ENCODE measurements at places on chromosomes 7 and 10. TPM values are rescaled to one million over a fixed set of nuclear protein-coding genes. Genes with fewer than 3 reads are reported as not detected.

Gene DDX21
- 56.3 TPM for total RNA-seq

DNA sequence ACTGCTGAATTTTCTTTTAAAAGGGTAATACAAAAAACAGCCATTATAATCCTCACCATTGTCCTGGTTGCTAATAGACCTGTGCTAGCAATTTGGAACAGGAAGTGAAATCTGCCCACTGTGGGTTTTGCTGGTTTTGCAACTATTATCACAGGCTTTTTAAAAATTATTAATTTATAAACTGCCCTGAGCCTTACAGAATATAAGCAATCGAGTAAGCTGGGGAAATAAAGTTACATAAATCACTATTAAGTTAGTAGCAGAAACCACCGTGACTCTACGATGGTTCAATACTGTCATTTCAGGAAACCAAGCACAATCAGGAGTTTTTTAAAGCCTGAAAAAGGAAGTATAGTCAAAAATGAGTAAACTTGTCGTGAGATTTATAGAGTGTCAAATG lies 62.3 kb downstream of the TMEM26 start:
- DNase-seq = no peak

Gene EZH2
- total RNA-seq = 7.6 TPM

GRCh38 chr7:80659120-80660055 lies 20.9 kb downstream of the CD36 start:
- peak; percentile 47 for DNase-seq

DNA sequence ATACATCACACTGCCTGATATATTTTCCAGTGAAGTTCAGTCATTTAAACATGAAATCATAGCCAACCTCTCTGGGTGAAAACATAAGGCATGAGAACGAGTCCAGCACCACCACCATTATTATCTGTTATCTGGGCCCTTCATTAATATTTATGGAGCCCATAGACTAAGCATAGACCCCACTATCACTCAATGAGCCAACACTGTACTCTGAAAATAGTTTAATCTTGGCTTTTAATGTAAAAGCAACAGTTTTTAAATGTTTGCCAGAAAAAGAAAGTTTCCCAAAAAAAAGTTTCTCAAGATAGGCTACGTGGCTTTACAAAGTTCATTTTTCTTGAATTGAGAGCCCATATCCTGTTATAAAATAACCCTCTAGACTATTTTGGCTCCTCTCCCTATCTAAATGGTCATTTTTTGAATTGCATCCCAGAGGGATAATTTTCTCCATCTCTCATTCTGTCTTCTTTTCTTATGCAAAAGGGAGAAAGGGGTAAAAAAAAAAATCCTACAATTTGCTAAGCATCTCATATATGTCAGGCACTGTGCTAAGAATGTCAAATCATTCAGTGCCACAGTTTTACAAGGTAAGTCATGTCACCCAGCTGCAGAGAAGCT lies 66.1 kb downstream of the FZD1 start:
- peak; percentile 41 for DNase-seq

Gene NUTM2A
- 0.72 TPM for total RNA-seq

Gene ERVW-1
- not detected for total RNA-seq

Gene GPR26
- total RNA-seq = not detected

DNA sequence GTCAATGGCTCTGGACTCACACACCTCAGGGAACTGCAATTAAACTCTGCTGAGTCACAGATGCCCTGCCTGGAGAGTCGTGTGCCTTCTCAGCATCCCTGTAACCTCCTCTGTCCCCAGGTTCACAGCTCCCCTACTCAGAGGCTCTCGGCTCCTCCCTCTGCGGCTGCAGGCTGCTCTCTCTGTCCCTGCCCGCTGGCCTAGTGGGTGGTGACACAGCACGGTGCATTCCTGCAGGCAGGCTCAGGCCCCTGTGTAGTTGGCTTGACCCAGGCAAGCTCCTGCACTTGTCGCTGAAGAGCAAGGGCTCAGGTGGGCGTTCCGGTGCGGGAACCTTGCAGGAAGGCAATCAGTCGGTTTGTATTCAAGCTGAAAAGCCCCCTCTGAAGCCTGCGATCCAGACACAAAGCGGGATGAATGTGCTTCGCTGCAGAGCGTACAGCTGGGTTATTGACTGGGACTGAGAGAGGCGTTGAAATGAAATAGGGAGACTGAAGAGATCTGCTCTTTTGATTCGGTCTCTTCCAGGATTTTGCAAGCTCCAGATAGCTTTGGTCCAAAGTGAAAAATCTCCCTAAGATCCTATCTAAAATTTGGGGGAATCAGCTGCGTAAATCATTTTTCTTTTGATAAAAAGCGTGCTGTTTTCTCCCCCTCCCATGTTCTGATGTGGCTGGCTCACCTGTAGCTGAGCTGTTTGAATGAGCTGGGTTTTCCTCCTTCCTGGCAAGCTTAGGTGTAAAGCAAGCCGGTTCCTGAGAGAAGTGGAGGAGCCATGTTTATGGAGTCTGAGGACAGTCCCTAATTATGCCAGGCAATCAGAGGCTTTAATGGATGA lies 208.7 kb upstream of the PHYHIPL start:
- DNase-seq = no peak

Gene AGBL3
- 2.2 TPM for total RNA-seq

Gene FBXW4
- total RNA-seq = 40.2 TPM

DNA sequence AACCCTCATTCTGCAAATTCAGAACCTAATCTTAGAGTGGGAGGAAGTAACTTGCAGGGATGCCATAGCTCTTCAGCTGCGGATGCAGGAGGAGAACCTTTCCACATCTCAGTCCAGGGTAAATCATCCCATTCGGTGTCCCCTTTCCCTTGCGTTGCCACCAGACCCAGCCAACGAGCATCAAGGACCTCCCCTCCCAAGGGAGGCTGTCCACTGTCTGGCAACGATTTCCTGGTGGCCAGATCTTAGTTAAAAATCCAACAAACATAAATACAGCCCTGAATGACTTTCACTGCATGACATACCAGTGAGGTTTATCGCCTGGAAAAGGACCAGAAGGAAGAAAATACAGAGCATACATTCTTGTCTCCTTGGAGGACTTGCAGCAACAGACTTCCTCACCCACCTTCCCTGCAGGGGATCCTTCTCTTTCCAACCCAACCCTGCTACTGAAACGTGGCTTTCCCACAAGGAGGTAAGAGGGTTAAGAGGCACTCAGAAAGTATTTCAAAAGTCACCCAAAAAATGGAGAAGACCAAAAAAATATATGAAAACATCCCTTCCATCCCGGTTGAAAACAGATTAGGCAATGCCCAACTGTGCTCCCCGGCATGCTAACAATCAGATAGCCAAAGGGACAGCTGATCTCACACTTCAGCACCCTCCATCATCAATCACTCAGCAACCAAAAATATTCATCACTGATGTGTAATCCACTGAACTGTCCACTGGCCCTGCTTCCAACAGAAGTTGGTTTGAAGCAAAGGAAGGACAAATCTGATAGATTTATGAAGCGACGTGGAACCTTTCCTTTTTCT lies 206.6 kb downstream of the TNS3 start:
- peak; percentile 86 for DNase-seq

DNA sequence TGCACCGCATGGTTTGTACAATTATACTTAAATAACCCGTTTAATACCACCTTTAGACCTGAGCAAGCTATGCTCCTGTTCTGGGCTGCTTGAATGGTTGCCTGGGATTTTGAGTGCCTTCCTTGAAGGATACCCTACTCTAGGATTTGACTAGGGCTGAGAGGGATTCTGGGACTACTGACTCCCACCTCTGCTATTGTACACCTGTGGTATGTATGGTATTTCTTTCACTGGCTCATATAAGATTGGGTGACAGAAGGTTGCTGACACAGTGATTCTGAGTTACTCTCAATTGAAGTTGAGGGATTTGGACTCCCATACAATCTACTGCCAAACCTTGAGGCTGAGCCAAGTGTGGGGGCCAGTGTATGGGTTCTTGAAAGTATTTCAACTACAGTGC lies 494.4 kb upstream of the SEMA3D start:
- no peak for DNase-seq

Measured in osteoblast (primary cell).